Stimulated activated CD8-positive, alpha-beta memory T cell treated with anti-CD3 and anti-CD28 coated beads, Interleukin-15, amount 100 ng/mL, for 24 hours (primary cell): ENCODE measurements at places on chromosomes 7 and 10.

DNA sequence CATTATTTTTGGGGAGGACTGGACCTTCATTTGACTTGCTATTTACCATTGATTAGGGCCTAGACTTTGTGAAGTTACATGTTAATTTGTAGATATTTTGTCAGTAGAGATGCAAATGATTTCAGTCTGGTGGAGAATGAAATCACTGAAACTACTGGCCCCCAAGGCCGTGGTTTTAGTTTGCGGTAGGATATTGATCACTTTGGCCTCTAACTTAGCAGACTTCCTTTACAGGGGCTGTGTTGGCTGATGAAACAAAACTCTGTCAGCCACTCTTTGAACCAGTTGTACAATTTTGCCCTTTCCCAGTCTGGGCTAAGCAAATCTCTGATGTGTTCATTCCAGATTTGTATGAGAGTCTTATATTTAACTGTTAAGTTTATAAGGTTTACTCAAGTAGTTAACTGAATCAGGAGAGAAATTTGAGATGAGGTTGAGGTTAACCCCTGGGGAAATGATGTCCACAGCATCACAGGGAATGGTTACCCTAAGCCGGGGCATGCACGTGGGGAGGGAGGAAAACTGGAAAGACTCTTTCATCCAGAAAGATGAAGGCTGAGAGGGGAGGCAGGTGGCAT, 105.7 kb upstream of the INSIG1 start:
- DNase-seq: no peak

- DNase-seq: no peak
These were observed 48.2 kb downstream of the COL26A1 start for GRCh38 chr7:101410743-101411507.

DNA sequence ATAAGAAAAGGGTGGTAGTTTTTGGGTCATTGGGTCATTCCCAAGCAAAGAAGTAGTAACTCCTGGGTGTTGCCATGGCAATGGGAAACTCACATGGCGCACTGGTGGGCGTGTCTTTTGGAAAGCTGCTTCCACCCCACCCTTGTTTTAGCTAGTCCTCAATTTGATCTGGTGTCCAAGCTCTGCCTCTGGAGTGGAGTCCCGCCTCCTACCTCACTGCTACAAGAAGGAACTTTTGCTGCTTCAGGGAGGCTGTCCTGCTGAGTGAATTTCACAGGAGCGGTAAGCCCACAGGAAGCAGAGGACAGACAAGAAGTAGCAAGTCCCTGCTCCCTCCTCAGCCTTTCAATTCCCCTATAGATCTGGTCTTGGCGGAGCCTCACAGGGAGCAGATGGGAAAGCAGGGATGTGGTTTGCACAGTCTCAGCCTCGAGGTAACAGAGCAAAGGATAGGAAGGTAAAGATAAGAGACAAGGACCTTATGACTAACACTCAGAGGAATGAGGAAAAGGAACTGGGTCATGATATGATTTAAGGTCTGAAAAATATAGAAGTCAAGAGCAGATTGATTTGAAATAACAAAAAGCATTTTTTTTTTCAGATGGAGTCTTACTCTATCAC, 700.3 kb downstream of the TNS3 start:
- no peak for DNase-seq

DNA sequence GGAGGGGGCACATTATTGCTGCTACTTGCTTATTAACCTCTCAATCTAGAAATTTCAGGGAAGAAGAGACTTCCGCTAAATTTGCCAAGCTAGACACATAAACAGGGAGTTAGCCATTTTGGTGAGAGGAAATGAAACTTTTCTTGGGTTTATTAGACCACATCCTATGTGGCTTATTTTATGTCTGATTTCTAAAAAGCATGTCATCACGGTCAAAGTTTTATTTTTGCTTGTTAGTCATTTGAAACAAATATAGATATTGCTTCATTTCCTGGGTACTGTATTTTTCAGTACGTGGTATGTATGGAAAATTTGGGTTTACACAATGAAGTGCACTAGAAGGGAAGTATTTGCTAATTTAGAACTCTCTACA, 144.1 kb downstream of the TCF7L2 start:
- no peak for DNase-seq

- no peak for DNase-seq
These were observed 4.4 kb downstream of the ZP3 start for GRCh38 chr7:76428868-76429805.

GRCh38 chr7:5001911-5002310, 42.9 kb upstream of the MMD2 start:
- no peak for DNase-seq

- no peak for DNase-seq
These were observed 262.4 kb downstream of the GRID1 start for GRCh38 chr10:86104156-86104555.

- DNase-seq: no peak
These were observed 29.4 kb upstream of the ATOH7 start for GRCh38 chr10:68261132-68261856.

- no peak for DNase-seq
These were observed 12.0 kb downstream of the IFIT5 start for GRCh38 chr10:89426230-89426868.

- no peak for DNase-seq
These were observed 720 bp downstream of the SUN1 start for GRCh38 chr7:832968-833424.

- DNase-seq: no peak
These were observed 83.0 kb downstream of the ABCB5 start for GRCh38 chr7:20698469-20698868.
